ENCODE measurements at places on chromosomes 7 and 10.

GRCh38 chr7:136167991-136168390 is 190.8 kb upstream of the MTPN start:
- DNase-seq = no peak

DNA sequence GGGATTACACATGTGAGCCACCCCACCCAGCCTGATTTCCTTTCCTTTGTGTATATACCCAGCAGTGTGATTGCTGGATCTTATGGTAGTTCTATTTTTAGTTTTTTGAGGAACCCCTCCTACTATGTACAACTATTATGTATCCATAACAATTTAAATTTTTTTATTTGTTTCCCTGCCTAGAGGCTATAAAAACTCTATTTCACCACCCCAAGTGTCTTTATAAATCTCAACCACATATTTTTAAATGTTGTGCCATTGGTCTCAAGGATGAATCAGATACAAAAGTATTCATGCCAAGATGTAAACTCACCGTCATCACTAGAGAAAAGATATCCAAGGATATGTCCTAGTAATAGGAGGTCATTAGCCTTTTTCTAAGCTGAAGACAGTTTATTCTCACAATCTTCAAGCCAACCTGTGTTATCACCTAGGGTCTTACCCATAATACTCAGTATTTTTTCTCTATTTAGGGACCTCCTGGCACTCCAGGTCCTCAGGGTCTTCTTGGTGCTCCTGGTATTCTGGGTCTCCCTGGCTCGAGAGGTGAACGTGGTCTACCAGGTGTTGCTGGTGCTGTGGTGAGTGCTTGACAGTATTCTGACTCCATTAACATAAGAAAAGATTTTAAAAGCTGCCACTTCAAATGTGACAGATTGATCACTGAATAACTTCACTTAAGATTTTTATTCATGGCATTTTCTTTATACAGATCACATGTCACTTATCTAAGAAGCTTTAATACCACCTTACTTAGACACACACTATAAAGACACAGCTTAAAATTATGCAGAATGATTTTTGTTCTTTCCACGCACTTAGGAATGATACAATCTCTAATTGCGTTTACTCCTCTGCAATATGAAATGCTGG is 29.4 kb downstream of the COL1A2 start:
- no peak for DNase-seq

- no peak for DNase-seq
Observed at GRCh38 chr10:767211-767610, 77.7 kb upstream of the DIP2C start.

- no peak for DNase-seq
Observed at GRCh38 chr10:6553937-6554336, 26.1 kb downstream of the PRKCQ start.

GRCh38 chr7:50331564-50332208 is 27.2 kb downstream of the IKZF1 start:
- no peak for DNase-seq

GRCh38 chr7:112485766-112486165 is 5.0 kb downstream of the LSMEM1 start:
- no peak for DNase-seq

DNA sequence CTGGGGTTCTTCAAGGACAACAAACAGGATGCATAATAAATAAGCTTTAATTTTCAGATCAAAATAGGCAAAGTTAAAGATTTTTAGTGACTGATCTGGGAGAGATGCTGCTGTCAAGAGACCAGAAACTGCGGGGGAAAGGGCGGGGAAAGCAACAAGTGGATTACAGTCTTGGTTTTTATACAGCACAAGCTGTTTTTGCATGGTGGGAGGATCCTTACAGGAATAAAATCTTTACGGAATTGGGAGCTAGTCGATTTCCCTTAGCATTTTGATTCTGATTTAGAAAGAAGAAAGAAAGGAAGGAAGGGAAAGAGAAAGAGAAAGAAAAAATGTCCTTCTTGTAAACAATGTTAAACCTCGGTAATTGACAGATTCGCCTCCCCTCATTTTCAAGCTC is 242.3 kb upstream of the SP8 start:
- DNase-seq = no peak

- DNase-seq = no peak
Observed at GRCh38 chr7:144910411-144910810, 74.6 kb upstream of the TPK1 start.

DNA sequence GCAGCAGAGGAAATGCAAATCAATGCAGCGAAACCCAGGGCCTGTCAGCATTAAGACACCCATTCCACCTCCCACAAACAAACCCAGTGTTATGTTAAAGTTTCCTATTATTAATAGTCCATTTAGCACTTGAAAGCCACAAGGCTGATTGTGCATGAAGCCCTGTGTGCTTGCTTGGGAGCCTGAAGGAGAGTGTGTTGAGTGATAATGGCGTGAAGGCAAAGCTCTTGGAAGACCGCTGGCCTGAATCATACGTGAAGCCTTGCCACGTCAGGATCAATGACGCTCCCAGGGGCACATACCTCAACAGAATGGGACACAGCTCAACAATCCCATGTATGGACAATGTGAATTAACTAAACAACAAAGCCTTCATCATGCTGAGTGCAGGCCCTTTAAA is 25.1 kb downstream of the PTPRN2 start:
- DNase-seq = no peak

GRCh38 chr7:24885305-24885704 is 94.7 kb downstream of the OSBPL3 start:
- DNase-seq = no peak

DNA sequence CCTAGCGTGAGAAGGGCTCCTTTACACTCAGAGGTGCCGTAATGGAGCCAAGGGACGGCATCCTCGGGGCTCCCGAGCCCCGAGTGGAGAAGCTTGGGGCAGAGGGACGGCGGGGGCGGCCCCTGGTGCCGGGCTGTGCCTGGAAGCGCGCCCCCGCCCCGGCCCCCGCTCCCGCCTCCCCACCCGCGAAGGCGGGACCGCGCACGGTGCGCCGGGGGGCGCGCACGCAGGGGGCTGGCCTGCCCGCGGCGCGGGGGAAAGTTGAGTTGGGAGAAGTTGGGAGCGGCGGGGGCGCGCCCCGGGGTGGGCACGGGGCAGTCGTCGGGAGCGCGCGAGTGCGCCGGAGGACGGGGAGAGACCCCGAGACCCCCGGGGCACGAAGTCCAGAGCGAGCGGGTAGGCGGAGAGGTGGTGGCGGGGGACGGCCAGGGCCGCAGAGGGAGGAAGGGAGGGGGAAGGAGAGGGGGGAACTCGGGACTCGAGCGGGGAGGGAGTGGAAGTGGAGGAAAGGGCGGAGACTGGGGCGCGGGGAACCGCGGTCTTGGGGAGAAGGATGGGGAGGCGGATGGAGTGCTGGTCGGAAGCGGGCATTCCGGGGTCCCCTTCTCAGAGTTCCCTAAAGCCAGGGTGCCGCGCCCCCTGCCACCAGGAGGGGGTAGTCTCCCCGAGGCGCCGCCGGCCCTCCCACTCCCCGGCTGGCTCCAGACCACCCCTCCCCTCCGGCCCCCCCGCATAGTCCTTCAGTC is at the start of gene SLC4A2:
SLC4A2 (plus strand) TSS at position 223 of the 746 bp plus-strand sequence. CDS start 2,399 bp downstream, outside the sequence.
- no peak for DNase-seq

DNA sequence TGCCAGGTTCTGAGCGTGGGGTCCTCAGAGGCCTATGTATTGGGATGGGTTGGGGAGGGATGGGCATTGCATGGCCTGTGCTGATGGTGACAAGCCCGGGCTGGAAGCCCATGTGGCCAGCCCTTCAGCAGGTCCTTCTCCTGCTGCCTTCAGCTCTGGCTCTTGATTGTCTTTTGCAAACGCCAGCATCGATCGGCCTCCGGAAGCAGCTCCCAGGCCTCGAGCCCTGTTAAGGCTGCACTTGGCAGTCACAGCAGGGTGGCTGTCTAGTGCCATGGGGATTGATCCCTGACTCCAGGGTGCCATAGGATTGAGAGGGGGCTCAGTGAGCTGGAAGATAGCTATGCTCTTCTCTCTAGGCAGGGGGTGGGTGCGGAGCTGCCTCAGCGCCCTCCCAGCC is 51.4 kb downstream of the CDH23 start:
- no peak for DNase-seq

DNA sequence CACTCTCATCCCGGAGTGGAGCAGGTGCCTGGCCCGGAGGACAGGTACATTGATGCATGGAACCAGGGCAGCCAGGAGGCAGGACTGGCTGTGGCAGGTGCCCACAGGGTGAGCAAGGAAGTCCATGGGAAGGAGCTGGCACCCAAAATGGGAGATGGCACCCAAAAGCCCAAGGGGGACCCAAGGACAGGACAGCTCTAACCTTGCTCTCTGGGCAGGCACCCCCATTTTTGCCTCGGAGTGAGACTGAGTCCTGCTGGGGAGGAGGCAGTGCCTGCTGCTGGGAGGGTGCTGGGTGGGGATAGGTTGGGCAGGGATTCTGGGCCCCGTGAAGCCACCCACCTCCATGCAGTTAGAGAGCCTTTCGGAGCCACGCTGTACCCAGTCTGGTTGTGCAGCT is 234.5 kb downstream of the TCERG1L start:
- no peak for DNase-seq

- DNase-seq = no peak
Observed at GRCh38 chr7:51261117-51261835, 55.3 kb downstream of the COBL start.

- DNase-seq = no peak
Observed at GRCh38 chr7:53325061-53325460, 289.6 kb downstream of the POM121L12 start.

GRCh38 chr7:46178661-46179060 is 257.6 kb upstream of the IGFBP3 start:
- DNase-seq = no peak

- no peak for DNase-seq
Observed at GRCh38 chr10:93219347-93219746, 145.7 kb downstream of the CYP26A1 start.

DNA sequence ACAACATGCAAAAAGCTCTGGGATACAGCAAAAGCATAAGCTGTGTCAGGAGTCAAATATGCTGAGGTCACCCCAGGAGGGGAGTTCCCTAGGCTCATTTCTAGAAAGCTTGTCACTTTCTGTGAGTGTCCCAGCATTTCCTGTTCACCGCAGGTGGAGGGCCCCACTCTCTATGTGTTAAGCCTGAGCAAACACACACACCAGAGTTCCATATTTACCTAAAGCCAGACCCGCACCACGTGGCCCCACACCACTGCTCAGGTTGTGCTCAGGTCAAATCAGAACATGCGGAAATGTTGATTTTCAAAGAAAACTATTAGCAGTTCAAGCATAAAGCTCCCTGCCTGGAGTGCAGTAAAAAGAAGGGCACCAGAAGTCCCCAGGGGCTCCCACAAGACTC is 259.6 kb upstream of the PPP2R2D start:
- DNase-seq = no peak

DNA sequence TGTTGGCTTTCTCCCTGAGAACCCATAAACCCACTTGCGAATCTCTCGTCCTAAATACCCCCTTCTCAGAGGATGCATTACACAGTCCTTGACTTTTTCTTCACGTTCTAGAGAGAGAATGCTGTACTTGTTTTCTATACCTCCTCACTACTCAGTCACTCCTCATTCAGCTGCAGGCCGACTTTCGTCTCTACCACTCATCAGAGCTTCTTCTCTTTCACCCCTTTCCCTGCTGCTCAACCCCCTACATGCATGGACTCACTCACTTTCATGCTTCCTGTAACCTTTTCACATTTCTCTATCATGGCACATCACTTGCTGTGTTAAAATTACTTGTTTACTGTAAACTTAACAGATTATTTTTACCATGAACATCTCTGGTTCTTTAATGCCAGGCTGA is 19.8 kb downstream of the MDFIC start:
- DNase-seq = no peak

- DNase-seq = no peak
Observed at GRCh38 chr10:48981310-48981907, 41.8 kb upstream of the LRRC18 start.

- no peak for DNase-seq
Observed at GRCh38 chr10:15822131-15822530, 38.2 kb downstream of the MINDY3 start.

DNA sequence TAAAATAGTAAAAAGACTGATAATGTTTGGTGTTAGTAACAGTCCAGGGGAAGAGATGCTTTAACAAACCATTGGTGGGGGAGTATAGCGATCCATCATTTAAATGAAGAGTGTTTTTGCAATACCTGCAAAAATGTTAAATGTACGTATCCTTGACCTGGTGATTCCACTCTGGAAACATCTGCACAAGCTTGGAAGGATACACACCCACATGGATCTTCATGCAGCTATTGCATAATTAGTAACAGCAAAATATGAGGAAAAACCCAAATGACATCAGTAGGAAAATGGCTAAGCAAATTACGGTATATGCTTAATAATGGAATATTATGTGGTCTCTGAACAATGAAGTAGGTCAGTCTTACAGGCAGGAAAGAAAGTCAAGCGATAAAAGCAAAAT is 20.5 kb downstream of the WNT2 start:
- DNase-seq = no peak

- DNase-seq = no peak
Observed at GRCh38 chr7:64558781-64559180, 4.1 kb downstream of the ZNF680 start.

GRCh38 chr10:115082506-115082905 is 10.7 kb upstream of the ATRNL1 start:
- no peak for DNase-seq

- DNase-seq = no peak
Observed at GRCh38 chr10:52187521-52188258, 126.4 kb upstream of the DKK1 start.

DNA sequence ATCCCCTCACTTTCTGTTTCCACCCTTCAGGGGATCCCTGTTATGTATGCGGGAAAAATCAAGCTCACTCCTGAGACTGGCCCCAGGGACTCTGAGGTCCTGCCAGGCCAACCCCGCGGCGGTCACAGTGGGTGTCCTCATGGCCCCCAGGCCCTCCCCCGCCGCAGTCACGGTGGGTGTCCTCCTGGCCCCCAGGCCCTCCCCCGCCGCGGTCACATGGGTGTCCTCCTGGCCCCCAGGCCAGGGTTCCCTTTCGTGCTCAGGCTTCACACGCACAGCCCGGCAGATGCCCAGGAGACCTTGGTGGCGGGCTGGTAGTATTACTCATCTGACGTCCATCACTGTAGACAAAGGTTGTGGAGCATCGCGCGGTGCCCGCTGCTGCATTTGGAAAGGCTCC is 491.0 kb upstream of the FOXK1 start:
- DNase-seq = no peak

DNA sequence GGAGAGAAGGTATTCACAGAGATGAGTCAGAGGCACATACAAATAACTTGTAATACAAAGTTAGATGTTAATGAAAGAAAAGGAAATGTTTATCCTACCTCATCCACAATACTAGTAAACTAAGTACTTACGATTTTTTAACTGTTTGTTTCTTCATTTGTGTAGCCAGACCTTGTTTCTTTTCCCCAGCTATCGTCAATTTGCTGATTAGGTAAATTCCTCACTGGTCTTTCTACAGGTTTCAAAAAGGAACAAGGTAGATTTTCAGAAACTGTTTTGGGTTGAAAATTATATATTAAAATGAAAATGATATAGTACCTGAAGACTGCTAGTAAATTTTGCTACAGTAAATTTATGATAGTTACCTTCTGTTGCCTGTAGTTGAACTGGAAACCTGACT is 56.6 kb downstream of the PON1 start:
- DNase-seq = no peak

DNA sequence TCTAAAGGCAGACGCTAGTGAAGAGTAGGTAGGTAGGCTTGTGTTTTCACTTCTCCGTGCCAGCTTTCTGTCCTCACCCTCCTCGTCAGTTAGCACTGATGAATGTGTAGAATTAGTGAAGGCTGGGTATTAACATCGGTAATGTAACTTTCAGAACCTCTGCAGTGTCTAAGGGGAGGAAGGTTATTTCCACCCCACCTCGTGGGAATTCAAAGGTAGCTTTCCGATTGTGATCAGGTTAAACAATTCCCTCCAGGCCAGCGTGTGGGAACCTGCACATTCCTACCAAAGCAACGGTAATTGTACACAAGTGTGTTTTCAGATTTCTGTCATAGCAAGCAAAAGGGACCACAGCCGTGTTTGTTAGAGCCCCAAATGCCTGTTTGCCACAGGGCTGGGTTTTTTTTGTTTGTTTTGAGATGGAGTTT is 405.0 kb upstream of the GALNT17 start:
- no peak for DNase-seq

Data from cerebellar nuclear complex (tissue), 1 donor.